ENCODE measurements at places on chromosomes 7 and 10.

DNA sequence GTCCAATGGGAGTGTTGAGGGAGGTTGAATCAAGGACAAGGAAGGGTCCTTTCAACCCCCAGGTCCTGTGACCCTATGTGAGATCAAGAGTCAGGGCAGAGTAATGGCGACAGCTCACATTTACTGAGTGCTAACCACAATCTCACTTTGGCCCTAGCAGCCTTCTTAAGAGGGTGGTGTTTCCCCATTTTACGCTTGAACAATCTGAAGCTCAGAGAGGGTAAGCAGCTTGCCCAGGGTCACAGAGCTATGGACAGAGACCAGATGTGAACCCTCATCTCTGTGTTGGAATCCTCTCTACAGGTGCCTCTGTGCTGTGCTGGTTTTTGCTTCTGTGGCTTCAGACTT is 102.0 kb downstream of the GRK5 start:
- DNase-seq: no peak

- no peak for DNase-seq
Observed at GRCh38 chr10:117652228-117653169, 110.0 kb downstream of the EMX2 start.

GRCh38 chr10:60426425-60426824 is 36.8 kb upstream of the ANK3 start:
- DNase-seq: no peak

- DNase-seq: no peak
Observed at GRCh38 chr10:53166325-53166724, 393.7 kb upstream of the MBL2 start.

- no peak for DNase-seq
Observed at GRCh38 chr7:30660331-30661255, 21.7 kb downstream of the CRHR2 start.

DNA sequence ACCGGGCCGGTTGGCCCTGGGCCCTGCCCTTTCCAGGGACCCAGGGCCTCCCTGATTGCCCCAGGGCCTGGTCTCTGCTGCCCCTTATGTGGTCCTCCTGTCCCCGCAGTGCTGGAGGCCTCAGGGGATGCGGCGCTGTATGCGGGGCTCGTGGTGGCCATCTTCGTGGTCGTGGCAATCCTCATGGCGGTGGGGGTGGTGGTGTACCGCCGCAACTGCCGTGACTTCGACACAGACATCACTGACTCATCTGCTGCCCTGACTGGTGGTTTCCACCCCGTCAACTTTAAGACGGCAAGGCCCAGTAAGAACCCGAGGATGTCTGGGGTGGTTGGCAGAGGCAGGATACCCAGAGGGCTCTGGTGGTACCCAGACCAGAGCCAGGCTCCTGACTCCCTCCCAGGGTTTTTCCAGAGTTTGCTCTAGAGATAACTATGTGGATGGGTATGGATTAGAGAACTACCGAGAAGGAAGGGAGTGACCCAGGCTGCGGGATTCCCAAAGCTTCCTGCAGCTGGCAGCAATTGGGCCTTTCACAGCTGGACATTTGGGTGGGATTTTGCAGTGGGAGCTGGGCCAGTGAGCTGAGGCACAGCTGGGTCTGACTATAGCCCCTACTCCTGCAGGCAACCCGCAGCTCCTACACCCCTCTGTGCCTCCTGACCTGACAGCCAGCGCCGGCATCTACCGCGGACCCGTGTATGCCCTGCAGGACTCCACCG is 28.1 kb upstream of the SLC29A3 start:
- DNase-seq: no peak

DNA sequence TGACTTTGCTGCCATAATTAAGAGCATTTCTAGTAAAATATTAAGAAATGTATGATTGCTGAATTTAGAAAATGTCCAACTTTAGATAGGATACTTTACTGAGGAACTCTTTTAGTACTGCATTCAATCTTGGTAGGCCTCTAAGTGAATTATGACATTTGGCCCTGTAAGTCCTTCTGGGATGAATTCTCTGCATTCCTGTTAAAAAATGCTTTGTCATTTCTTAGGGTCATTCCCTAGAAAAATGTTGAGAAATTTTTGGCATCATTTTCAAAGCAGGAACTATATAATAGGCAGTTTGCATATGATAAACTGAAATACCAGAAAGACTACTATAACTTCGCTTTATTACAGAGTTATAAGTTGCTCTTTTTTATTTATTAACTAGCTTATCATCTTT is 69.3 kb upstream of the PRR15 start:
- DNase-seq: no peak

DNA sequence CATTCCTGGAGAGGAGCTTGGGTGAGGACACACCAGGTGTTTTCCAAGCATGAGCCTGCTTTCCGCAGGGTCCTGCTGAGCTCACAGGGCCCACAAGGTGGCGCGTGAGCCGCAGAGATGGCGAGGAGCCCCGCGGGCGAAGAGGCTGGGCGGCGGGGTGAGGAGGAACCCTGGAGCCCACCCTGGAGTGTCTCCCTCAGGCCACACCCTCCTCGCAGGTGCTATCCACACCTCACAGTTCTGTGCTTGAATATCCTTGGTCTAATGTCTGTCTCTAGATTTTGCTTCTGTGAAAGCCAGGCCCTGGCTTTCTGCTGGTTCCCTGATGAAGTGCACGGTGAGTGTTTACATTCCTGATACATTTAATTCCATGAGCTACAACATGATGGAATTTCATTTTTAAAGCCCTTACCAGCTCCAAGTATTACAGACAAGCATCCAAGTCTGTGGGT is 433.6 kb downstream of the ACTR3B start:
- DNase-seq: peak; percentile 77

DNA sequence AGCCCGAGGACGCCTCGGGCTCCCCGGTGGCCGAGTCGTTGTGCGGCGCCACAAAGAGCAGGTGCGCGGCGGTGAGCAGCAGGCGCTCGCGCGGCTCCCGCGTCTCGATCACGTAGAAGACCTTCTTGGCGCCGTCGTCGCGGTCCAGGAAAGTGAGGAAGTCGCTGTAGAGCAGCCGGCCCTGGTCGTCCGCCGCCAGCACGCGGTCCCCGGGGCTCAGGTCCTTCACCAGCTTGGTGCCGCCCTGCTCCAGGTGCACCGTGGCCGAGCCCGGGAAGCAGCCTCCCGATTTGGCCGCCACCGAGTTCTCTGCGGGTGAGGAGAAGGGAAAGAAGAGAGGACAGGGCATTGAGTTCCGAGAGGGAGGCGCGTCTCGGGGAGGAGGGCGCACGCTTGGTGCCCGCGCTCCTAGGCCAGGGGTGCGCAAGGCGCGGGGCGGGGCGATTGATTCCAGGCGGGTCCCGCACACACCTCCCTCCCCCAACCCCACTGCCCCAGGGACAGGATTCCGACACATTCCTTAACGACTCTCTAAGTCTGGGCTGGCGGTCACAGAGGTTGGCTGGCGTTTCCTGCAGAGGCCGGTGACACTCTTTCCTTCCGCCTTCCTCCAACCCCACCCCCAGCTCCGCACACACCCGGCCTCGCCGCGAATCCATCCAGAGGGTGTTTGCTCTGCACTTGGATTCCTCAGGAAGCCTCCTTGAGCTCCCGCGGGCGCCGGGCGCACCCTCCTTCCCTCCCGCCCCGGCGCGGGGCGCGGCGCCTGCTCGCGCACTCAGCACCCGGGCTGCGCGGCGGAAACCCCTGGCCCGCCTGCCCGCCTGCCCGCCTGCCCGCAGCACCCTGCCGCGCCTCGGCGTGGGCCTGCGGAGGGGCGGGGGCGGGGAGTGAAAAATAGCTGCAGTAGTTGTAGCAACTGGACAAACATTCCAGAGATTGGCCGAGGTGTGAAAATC is 8.6 kb downstream of the SHH start:
- DNase-seq: peak; percentile 85

DNA sequence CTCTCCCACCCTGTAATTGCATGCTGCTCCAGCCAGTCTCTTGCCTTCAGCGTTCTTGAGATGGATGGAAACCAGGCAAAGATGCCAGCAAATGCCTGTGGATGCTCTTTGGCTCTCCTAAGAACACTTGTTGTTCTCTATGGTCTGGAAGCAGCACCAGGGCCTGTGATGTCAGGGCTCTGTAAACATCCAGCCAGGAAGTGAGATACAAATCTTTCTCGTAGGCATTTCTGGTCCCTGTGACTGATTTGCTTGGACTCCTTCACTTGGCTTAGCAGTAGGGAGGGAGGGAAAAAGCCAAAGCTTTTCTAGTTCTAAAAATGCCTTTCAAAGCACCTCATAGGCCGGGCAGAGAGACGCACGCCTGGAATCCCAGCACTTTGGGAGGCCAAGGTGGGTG is 201.3 kb downstream of the REEP3 start:
- peak; percentile 56 for DNase-seq

DNA sequence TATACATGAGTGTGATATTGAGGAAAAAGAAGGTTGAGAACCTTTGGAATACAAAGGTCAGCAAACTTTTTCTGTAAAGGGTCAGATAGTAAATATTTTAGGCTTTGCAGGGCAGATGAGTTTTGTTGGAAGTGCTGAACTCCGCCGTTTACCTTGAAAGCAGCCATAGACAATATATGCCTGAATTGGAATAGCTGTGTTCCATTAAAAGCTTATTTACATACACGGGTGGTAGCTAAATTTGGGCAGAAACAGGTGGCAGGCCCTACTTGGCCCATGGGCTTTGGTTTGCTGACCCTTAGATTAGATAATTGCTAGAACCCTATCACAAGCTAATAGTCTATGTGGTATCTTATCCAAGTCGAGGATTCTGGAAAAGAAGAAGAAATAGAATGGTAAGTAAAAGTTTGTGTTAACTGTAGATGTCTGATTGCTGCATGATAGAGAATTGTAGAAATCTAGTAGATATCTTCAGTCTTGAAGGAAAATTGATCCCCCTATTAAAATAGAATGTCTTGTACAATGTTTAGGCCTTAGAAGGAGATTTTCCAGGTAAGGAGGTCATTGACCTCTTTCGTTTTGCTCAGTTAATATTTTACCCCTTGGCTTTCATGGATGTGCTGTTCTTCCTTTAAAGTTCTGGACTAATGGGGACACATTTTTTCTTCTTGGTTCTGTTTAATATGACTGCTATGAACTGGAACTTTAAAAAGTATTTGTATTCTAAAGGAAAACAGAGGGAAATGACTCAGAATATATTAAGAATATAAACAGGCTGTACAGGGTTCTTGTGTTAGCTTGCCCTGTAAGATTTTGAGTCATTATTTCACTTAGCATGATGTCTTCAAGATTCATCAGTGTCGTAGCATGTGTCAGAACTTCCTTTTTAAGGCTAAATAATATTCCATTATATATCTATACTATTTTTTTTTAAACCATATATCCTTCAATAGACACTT is 8.0 kb downstream of the RBM33 start:
- DNase-seq: no peak

GRCh38 chr10:70692043-70692603 is 19.8 kb downstream of the ADAMTS14 start:
- DNase-seq: no peak

GRCh38 chr7:89238156-89238555 is 442.6 kb upstream of the TEX47 start:
- no peak for DNase-seq

DNA sequence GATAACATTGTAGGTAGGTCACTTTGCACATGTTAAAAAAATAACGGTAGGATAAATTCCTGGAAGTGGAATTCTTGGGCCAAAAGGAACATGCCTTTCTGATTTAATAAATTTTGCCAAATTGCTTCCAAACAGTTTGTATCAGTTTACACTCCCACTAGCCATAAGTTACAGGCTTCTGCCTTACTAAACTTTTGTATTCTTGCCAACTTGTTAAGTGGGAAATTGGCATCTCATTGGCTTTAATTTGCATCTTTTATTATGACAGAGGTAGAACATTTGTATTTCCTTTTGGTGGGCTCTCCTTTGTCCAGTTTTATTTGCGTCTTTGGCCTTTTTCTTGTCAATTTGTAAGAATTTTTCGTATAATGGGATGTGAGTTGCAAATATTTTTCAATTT is 38.3 kb upstream of the FAM180A start:
- no peak for DNase-seq

GRCh38 chr7:7212612-7213011 is 30.3 kb downstream of the C1GALT1 start:
- no peak for DNase-seq

DNA sequence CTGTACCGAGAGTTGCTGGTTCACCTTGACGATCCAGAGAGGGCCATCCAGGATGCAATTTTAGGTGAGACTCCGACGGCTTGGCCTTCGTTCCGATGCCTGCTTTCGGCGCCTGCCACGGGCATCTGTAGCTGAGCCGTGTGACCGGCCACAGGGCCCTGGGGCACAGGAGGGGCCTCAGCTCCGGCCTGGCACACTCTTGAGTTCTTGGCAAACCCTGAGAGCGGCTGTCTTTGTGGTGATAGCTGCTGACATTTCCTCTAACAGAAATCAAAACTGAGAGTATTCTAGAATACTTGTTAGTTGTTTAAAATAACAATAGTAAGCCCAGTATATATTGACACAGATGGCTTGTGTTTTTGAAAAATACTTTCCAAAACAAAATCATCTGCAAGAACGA is 52.2 kb upstream of the SUN1 start:
- DNase-seq: no peak

DNA sequence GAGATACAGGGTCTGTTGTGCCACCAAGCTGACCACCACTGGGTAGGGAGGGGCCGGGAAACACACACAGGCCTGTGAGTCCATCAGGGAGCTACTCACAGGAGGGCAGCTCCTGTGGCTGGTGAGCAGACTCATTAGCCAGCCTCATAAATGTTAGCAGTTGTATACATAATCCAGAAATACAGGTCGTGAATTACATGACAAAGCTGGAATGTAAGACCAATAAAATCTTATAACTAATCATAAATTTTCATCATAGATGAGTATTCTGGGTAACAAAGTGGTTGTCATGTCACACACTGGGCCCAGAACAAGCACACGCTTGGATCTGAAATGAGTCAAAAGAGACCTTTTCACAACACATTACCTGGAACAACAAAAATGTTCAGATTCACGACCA is 642.6 kb upstream of the AUTS2 start:
- no peak for DNase-seq

DNA sequence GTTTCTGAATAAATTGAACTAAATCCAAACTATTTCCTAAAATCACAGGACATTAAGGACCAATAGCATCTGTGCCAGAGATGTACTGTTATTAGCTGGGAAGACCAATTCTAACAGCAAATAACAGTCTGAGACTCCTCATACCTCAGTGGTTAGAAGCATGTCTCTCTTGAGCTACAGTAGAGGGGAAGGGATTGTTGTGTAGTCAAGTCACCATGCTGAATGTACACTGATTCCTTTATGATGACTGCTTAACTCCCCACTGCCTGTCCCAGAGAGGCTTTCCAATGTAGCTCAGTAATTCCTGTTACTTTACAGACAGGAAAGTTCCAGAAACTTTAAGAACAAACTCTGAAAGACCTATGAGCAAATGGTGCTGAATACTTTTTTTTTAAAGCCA is 13.9 kb downstream of the MEST start:
- no peak for DNase-seq
